ENCODE measurements at places on chromosomes 6 and 20. TPM values are rescaled to one million over a fixed set of nuclear protein-coding genes. Genes with fewer than 3 reads are reported as not detected.

DNA sequence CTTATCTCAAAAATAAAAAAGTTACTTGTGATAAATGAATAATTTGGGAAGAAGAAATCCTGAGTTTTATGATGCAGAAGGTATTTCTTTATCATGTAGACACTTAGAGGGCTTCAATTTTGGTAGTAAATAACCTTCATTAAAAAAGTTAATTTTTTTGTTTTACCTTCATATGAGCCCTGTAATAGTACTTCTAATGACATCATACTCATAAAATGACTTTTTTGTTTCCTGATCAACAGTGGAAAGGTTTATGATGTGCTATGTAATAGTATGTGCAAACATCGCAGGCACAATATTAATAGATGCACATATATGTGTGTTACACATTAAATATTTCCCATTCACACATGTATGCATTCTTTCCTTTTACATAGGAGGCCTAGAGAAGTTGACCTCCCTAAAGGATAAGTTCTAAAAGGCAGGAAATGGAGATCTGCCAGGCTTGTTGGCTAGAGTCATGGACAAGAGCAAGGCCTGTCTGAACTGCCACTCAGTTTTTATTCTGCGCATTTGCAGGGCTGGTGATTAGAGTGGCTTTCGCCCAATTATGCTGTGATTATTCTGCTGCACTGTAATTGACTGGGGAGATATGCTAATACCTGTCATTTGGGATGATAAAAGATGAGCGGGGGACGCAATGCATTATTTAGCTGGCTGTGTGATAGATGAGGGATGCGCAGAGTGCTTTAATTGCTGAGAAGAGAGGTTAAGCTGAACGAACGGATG is 272.6 kb downstream of the TMEM242 start:
- peaks cover 4% of the 10 kb centered on the region for H3K4me1 ChIP-seq
- no peak overlapping the region for H3K4me3 ChIP-seq
- no peak for DNase-seq
- no peak overlapping the region for H3K27ac ChIP-seq

DNA sequence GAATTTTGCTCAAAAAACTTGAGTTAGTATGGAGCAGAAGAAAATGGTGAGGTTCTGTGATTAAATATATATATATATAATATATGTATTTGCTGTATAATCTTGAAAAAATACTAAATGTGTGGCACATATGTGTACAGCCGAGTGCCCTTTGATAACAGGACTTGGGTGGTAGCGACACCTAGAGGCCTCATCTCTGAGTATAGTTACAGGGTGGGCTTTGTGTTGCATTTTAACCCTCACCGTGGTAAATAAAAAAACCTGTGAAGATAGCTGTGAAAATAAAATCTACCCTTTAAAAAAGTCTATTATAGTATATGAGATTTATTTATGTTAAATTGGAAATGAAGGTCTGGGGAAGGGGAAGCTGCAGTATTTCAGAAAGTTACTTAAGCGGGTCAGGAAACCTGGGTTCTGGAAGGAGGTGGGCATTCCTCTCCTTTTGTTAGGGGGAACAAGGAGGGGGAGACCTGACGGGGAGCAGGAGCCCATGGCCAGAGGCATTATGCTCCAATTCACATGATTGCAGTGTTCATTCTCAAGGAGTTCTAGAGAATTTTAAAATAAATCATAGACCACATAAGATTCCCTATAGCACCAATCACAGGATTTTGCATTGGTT is 82.7 kb downstream of the SH3BGRL2 start:
- no peak overlapping the region for H3K4me3 ChIP-seq
- H3K36me3 ChIP-seq: no peaks in the 10 kb centered on the region
- no peaks in the 10 kb centered on the region for H3K4me1 ChIP-seq

DNA sequence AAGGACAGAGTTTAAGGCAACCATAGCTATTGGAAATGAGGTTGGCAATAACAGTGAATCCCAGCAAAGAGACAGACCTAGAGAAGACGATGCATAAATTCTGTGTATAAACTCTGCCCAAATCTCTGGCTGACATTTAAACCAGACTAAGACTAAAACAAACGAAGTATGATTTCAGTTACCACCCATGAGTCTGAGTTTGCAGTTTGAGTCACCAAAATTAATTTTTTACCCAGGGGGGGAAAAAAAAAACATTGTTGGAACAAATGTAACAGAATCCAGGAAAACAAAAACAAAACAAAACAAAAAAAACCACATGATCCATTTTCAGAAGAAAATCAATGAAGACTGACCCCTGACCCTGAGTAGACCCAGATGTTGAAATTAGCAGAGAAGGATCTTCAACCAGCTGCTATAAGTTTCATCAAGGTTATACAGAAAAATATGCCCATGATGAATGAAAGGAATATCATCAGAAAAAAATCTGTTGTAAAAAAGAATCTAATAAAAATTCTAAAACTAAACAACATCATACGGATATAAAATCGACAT is 190.8 kb downstream of the GMDS start:
- DNase-seq: no peak
- no peaks in the 10 kb centered on the region for H3K27me3 ChIP-seq
- H3K27ac ChIP-seq: no peak overlapping the region

- H3K27ac ChIP-seq: no peak overlapping the region
- DNase-seq: no peak
- no peaks in the 10 kb centered on the region for H3K27me3 ChIP-seq
- H3K4me3 ChIP-seq: no peak overlapping the region
Observed at GRCh38 chr20:58479726-58480440, 35.3 kb downstream of the APCDD1L start.

GRCh38 chr6:166168616-166169548 is 1.2 kb upstream of the TBXT start:
- no peak overlapping the region for H3K27ac ChIP-seq
- H3K4me1 ChIP-seq: no peaks in the 10 kb centered on the region
- no peaks in the 10 kb centered on the region for H3K36me3 ChIP-seq
- peak; percentile 81 for DNase-seq
- H3K27me3 ChIP-seq: peaks cover 41% of the 10 kb centered on the region

DNA sequence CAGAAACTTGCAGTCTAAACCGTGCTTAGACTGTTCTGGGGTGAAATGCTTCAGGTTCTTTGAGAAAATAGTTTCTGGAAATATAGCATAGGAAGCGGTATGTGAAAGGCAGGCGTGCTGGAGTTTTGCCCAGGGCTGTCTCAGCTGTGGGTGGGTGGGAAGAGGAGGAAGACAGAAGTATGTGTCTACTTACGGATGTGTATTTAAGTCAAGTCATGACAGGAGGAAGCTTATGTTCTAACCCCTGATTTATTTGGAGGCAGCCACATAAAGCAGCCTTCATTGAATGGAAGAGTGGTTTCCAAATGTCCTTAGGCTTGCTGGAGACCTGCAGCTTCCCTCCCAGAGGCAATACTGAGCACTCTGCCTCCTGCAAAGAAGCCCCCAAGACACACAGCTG is 345.8 kb upstream of the PRND start:
- no peak for DNase-seq
- peaks cover 7% of the 10 kb centered on the region for H3K4me1 ChIP-seq
- H3K36me3 ChIP-seq: no peaks in the 10 kb centered on the region
- H3K27me3 ChIP-seq: peaks cover 8% of the 10 kb centered on the region
- no peak overlapping the region for H3K4me3 ChIP-seq

DNA sequence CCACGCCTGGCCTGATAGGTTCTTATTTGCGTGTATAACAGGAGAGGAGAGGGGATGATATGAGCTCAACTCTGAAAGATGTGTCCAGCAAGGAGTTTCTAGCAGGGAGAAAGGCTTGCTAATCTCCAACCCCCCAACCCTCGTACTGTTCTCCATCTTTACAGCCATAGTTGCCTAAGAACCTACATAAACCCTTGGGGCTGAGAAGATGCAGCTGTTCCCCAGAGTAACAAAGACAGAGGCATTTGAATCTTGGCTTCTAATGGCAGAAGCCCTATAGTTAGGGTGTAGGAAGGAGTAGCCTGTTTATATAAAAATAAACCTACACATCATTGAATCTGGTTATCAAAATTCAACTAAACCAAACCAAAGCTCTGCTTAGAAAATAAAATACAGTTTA is 631.4 kb upstream of the SLC35B3 start:
- H3K27ac ChIP-seq: no peak overlapping the region
- H3K36me3 ChIP-seq: no peaks in the 10 kb centered on the region
- H3K4me3 ChIP-seq: no peak overlapping the region

DNA sequence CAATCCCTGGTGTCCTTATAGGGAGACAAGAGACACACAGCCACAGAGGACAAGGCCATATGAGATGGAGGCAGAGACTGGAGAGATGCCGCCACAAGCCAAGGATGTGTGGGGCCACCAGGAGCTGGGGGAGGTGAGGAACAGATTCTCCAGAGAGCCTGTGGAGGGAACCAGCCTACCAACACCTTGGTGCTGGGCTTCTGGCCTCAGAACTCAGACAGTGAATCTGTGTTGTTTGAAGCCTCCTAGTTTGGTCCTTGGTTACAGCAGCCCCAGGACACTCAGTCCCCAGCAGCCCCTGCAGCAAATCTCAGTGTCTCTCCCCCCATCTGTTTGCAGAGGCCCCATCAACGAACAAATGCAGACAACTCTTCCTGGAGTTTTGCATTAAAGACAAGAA is 73.2 kb upstream of the BHLHE23 start:
- H3K27ac ChIP-seq: no peak overlapping the region
- no peak overlapping the region for H3K4me3 ChIP-seq
- peaks cover 5% of the 10 kb centered on the region for H3K27me3 ChIP-seq
- H3K36me3 ChIP-seq: no peaks in the 10 kb centered on the region
- peak; percentile 38 for DNase-seq
- no peaks in the 10 kb centered on the region for H3K4me1 ChIP-seq

- no peaks in the 10 kb centered on the region for H3K27me3 ChIP-seq
- H3K4me3 ChIP-seq: peak overlapping the region; percentile 91
- DNase-seq: peak; percentile 98
- H3K4me1 ChIP-seq: peaks cover 60% of the 10 kb centered on the region
- H3K36me3 ChIP-seq: no peaks in the 10 kb centered on the region
- peak overlapping the region; percentile 94 for H3K27ac ChIP-seq
Observed at GRCh38 chr6:16762550-16763477, 1.6 kb upstream of the ATXN1 start.

RAD21L1 gene
- not detected for total RNA-seq

SLC12A5 gene
- under 0.01 TPM for total RNA-seq

Data from osteoblast (primary cell).